Stimulated activated CD8-positive, alpha-beta memory T cell treated with anti-CD3 and anti-CD28 coated beads, Interleukin-7, amount 100 ng/mL, for 1 hour (primary cell): ENCODE measurements at places on chromosomes 13 and 19.

DNA sequence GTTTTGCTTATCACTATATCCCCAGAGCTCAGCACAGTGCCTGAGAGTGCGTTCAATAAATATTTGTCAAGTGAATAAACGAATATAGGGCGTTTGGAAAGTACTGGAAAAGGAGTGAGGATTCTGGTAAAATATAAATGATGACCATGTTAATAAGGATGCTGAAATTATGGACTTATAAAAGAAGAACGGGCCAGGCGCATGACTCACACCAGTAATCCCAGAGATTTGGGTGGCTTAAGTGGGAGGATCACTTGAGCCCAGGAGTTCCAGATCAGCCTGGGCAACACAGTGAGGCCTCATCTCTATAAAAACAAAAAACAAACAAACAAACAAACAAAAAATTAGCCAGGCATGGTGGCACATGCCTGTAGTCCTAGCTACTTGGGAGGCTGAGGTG is 198.1 kb downstream of the VWA8 start:
- DNase-seq: no peak

DNA sequence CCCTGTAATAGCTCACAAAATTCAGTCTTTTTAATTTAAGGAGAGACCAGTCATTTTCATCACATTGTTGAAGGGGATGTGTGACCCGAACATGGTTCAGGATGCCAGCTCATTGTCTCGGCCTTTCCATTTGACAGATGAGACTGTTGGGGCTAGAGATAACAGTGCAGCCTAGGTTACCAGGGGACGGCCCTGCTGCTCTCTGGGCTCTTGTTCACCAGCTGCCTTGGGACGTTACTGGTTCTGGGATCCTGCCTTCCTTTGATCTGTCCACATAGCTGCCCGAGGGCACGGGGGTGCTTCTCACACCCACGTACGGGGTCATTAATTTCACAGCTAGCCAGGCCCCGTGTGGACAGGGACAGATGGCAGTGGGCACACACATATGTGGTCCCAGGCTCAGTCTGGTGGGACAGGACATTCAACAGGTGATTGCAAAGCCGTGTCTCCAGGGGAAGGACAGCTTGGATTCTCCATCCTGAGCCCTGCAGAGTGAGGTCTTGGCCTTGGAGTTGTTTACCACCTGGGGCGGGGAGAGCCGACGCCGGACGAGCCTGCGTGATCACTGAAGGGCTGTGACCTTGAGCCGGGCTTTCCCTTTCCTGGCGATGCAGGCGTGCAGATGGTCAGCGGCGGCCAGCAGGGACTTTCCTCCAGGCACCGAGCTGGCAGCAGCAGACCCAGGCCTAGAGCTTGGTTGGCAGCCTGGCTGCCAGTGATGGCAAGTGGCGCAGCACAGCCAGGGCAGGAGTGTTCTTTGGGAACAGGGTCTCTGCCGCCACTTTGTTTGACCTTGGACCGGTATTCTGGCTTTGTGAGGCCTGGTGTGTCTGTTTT is 26.7 kb upstream of the NPAS1 start:
- DNase-seq: no peak

- no peak for DNase-seq
Observed at GRCh38 chr13:37481011-37481884, 117.3 kb downstream of the POSTN start.

- no peak for DNase-seq
Observed at GRCh38 chr19:34851277-34851804, 75.4 kb upstream of the ZNF30 start.

- DNase-seq: peak; percentile 52
Observed at GRCh38 chr19:12792051-12792852, 966 bp downstream of the JUNB start.

GRCh38 chr19:6393983-6394412 is 1.0 kb upstream of the GTF2F1 start:
- DNase-seq: no peak

GRCh38 chr13:22925881-22926747 is 254.7 kb upstream of the SGCG start:
- no peak for DNase-seq

- no peak for DNase-seq
Observed at GRCh38 chr13:23748109-23748990, 140.8 kb downstream of the MIPEP start.

GRCh38 chr13:102847272-102848234 is 1.7 kb downstream of the ERCC5 start:
- DNase-seq: no peak

DNA sequence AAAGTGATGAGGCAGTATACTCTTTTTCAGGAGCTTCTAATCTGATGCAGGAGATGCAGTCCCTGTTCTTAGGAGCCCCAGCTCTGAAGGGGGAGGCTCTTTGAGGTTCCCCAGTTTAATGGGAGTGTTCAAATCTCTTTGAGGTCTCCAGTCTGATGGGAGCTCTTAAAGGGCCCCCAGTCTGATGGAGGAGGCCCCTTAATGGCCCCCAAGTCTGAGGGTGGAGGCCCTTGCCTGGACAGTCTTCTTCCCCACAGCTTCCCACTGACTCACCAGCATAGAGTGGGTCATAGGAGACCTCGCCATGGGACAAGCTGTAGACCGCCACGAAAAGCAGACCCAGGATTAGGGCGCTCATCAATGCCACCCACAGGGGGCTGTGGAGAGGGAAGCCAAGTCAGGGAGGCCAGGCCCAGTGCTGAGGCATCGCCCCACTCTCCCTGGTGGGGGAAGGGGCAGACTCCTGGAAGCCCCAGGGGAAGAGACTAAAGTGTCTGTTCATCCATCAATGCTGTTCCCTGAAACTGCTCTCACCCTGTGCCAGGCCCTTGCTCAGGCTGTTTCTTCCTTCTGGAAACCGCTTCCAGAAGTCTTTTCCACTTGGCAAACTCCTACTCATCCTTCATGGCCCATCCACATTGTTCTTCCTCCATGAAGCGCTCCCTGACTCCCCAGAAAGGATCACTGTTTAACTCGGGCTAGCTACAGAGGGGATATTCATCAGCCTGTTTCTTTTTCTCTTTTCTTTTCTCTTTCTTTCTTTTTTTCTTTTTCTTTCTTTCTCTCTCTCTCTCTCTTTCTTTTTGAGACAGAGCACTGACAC is 2.1 kb downstream of the TM6SF2 start:
- no peak for DNase-seq

DNA sequence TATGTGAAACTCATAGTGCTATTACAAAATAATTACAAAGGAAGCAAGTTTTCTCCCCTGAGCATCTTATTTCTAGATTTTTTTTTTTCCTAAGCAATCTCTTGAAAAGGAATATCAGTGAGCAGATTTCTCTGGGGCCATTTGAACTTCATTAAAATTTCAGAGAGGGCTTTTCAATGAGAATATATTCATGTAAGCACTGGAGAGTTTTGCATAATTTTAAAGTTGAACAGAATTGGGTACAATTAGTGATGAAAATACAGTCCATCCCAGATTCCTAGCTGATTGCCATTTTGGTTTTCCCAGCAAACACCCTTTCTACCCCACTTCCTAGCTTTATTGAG is 66.8 kb upstream of the RNF113B start:
- no peak for DNase-seq

DNA sequence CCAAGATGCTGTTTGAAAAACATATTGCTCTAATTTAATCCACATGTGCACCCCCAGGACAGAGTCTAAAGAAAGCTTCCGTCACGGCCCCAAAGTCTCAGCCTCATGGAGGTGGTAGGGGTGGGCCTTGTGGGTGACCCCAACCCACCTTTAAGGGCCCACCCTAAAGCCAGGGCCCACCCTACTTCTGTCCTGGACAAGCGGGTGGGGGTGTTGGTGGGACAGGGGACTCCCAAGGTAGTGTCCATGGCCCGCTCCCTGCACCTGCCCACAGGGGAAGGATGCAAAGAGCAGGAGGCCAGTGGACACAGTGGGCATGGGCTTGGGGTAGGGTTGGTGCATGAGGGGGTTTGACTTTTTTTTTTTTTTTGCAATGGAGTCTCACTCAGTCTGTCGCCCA is 66.8 kb downstream of the KCTD15 start:
- DNase-seq: no peak

DNA sequence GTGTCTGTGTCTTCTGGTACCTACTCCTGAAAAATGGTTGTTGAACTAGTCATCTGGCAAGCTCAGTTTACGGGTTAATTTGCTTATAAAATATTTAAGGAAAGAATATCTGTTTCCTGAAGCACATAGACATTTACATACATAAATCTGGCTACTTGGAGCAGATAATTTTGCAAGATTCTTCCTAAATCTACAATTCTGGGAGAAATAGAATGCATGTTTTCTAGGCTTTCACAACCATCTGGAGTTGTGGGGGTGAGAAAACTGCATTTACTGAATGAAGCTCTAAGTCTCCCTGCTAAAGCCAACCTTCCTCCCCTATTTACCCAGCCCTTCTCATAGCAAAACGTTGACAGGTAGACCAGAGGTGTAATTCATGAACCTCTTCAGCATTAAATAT is 393.7 kb upstream of the ARGLU1 start:
- no peak for DNase-seq

DNA sequence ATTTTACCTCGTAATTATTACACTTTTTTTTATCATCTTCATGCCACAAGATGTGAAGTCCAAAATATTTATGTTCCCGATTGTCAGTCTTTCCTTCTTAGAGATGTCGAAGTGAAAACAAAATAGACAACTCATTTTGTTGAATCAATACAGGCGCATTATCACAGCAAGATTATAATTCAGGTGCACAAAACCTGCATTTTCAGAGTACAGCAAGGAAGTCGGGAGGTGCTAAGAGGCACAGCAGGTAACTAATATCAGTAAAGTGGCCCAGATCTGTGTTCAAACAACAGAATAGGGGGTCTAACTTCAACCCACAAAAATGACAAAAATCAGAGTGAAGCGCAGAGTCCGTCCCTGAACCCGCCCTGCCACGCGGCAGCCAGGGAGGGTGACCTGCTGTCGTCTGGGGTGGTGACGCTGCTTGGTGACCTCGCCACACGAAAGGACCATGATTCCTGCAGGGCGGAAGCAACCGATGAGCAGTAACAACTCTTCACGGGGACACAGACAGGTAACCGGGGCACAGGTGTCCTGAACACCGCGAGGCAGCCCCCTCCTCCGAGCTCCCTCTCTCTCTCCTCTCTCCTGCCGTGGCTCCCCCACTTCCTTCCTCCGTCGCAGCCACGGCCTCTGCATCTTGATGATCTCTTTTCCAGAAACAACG is 50.9 kb upstream of the SPACA7 start:
- no peak for DNase-seq

DNA sequence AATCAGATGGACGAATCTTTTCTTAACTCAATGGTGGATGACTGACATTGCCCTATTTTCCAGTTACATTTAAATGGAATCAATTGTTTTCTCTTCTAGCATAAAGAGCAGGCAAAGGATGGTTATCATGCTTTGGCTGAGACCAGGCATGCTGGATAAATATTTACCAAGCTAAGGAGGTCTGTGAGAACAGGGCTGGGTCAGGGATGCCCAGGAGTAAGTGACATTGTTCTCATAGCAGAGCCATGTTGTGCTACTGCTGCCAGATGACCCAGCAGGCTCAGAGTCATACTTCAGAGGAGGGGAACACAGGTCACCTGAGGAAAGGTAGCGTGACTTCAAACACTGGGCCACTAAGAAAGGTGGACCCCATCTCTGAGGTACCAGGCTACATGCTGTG is 116.0 kb upstream of the RNF113B start:
- DNase-seq: no peak

DNA sequence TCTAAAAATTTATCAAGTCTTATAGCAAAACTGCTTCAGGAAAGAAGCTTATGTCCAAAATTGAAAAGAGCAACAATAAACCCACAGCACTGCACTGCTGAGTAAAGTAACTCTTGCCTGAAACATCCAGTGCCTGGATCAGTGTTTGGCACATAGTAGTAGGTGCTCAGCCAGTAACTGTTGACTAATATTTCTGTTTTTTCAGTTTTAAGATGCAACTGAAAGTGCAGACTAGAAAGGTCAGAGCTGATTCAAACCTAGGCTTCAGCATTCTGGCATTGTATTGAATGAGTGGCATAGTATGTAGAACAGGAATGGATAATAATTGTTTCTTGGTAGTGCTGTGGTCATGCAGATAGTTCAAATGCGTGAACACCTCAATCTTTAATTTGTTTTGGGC is 67.6 kb downstream of the UBL3 start:
- DNase-seq: no peak

DNA sequence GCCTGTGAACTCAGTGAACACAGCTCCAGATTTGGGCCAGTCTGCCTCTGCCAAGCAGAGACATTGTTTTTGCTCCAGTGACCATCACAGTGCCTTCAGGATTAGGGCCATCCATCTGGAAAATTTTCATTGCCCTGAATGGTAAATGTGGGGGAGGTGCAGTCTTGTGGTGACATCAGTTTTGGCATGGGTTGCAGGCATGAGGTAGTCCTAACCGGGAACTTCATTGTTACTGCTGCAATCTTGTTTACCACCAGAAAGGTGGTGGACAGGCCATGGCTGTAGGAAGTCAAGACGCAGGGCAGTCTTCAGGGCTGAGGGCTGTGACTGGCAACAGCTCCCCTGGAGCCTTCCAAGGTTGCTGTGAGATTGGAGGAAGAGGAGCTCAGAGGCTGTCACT is 55.2 kb downstream of the SPATA13 start:
- no peak for DNase-seq

GRCh38 chr19:926323-926588 is 421 bp downstream of the ARID3A start:
- no peak for DNase-seq

DNA sequence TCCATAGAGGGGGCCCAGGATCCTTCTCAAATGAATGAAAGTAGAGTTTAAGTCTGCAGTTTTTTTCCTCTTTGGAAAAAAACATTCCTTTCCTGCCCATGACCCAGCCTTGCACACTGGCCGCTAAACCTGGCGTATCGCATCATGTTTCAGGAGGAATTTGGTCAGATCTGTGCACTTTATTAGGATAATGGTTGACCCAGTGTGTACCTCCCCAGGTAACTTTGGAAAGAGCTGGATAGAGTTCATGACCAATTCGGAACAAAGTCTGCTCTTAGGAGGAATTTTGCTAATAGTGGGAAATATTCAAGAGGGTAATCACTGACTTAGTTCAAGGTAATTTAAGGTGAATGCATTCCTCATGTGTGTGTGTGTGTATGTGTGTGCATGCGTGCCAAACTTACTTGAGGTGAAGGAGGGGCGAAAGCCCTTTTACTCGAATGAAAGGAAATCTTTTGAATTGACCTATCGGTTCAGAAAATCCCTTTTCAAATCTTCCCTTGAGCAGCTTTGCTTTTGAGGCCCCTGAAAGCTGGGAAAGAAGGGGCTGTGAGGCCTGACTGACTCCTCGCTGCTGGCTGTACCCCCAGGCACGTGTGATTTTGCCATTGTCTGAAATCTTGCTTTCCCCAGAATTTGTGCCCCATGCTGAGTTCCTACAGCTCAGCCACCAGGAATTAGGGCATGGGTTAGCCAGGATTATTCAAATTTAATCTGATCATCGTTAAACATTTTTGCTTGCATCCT is 46.3 kb downstream of the SIPA1L3 start:
- no peak for DNase-seq

GRCh38 chr13:48125794-48126228 is 30.9 kb upstream of the MED4 start:
- DNase-seq: no peak

- DNase-seq: no peak
Observed at GRCh38 chr13:87661471-87661870, 9.7 kb upstream of the SLITRK5 start.
